ENCODE measurements at places on chromosomes 3 and 15.

DNA sequence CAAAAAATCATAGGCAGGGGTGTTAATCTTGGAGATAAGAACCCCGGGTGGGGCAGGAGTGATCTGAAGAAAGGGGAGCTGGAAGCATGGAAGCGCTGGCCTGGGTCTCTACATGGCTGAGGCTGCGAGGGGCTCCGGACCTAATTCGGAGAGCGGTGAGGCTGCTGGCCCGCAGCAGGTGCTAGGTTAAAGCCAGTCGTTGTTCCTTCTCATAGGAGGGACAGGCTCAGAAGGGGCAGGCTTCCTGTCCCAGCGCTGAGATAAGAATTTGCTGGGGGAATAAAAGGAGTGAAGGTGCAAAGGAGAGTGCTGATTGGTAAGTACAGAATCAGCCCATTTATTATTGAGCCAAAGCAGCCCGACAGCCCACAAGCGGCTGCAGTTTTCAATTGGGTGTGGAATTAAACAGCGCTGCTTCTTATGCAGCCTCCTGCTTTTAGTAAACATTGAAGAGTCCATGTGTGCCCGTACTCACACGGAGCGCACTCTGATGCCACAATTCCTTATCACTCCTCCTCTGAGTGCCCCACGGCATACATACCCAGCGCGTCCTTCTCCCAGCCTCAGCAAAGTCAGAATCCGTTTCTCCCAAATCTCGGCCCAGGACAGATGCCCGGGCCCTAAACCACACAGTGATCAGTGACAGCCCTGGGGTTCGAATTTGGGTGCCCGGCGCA lies 17.1 kb downstream of the CHST13 start:
- no peak for DNase-seq

DNA sequence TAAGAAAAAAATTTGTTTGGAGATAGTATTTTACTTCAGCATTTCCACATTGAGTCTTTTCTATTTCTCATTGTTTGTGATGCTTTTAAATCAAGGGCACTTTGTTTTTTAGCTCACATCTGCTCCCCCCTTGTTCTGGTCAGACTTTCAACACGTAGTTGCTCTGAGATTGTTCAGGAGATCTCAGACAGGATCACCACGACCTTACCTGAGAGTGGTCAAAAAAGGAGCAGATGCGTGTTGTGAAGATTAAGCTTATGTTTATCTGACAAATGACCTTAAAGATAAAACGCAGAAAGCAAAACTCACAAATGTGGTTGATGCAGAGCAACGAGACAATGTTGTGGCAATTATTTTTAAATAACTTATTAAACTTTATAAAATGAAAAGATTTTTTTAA lies 298.3 kb downstream of the ROBO2 start:
- no peak for DNase-seq

DNA sequence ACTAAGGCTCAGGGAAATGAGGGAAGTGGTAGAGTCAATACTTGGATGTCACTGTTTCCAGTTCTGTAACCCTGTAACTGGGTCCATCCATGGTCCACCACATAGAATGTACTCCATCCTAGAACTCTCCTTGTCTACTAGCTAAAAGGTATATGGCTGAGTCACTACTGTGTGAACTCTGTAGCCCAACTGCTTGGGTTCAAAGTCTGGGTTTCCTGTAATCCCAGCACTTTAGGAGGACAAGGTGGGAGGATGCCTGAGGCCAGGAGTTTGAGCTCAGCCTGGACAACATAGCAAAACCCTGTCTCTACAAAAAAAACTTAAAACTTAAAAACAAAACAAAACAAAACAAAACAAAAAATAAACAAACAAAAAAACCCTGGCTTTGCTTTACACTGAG lies 5.3 kb upstream of the DIS3L start:
- DNase-seq: no peak

- DNase-seq: peak; percentile 38
Observed at GRCh38 chr3:22098021-22098420, 347.0 kb upstream of the ZNF385D start.

GRCh38 chr3:9324944-9325343 lies 37.9 kb upstream of the THUMPD3 start:
- DNase-seq: no peak

- DNase-seq: no peak
Observed at GRCh38 chr3:18743761-18744160, 318.6 kb upstream of the SATB1 start.

GRCh38 chr15:60155661-60156060 lies 151.6 kb downstream of the FOXB1 start:
- DNase-seq: no peak

DNA sequence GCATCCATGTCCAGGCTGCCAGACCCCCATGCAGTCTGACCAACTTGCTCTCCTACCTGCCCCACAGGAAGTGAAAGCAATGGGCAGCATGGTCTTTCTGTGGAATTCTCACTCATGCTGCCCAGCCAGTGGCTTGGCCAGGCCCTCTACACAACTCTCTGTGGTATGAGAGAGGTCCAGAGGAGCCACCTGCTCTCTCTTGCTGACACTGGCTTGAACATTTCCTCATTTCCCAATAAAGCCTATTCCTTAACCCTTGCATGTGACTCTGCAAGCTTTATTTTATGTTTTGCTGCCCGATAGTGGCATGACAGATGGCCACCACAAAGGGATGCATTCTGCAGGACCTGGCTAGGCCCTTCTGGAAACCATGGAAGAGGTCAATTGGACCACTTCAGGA lies 53.8 kb downstream of the CCR1 start:
- no peak for DNase-seq

GRCh38 chr15:41633609-41634008 lies 26.6 kb upstream of the MGA start:
- peak; percentile 65 for DNase-seq

DNA sequence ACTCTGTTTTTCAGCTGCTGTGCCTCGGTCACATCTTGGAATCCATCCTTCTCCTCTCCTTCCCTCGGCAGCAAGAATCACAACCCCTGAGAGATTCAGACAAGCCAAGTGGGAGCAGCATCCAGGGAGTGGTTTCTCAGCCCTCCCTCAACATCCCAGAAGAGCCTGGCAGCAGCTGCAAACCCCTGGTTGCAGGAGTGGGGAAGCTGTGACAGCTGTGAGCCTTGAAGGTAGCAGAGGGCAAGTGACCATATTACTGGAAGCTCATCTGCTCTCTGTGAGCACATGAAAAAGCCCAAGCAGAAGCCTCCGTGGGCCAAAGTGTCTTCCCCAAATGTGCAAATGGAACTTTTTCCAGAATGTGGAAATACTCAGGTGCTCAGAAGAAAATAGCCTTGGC lies 312.9 kb downstream of the NTRK3 start:
- no peak for DNase-seq

- DNase-seq: no peak
Observed at GRCh38 chr3:37703626-37704025, 158.1 kb upstream of the CTDSPL start.

DNA sequence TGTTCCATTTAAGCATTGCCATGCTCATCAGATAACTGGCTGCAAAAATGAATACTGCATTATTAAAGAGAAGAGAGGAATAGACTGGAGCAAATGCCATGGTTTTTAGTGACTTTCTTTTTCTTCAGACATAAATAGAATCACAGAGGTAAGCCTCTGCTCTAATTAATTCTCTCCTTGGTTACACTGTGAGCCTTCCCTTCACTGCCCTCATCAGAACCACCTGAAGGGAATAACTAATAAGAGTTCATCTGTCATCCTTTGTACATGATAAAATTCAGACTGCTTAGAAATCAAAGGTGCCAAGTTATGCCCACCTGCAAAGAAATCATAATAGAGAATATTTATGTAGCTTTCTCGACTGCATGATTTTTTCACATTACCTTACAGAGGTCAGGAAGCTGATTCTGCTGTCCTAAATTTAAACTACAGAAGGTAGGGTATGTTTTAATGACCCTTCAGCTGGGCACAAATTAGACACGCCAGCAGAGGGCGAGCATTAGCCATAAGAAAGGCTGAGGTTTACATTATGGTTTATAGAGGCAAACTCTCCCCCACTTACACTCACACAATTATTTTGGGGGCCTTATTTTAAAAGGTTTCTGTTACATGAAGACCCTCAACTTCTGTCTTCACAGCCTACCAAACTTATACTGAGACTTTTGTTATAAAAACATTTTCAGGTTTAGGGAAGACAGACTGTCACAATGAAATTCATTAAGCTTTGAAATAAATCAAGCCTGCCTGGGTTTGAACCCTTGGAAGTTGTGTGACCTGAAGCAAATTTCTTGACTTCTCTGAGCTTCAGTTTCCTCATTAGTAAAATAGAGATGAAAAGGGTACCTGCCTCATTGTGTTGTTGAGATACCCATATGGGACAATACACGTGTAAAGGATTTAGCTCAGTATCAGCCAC lies 15.3 kb upstream of the UNC13C start:
- peak; percentile 59 for DNase-seq

DNA sequence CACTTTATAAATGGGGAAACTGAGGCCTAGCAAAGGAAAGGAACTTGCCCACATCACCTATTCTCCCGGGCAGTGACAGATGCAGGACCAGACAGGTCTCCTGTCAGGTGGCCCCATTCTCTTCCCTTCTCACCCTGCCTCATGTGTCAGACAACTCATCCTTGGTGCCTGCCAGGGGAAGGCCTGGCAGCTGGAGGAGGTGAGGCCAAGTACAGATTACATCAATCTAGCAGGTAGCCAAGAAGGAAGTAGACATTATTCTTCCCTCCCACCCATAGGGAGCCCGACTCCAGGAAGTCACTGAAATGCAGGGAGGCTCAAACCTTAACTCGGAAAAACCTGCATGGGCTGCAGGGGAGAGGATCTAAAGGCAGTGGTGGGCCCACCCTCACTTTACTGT lies 39.6 kb downstream of the DAPK2 start:
- no peak for DNase-seq

DNA sequence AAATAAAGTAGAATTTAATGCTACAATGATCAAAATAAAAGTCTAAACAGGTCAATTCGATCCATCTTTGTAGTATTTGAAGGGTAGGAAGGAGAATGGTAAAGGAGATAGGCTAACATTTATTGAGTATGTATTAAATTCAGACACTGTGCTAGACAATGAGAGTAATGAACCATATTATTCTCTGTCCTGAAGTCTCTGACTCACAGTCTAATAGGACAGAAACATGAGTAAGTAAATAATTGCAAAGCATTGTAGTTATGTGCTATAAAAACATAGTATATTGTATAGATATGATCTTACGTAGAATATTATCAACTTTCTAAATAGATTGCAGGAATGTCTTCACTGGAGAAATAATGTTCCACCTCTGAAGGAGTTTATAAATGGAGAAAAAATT lies 64.5 kb downstream of the MDFIC2 start:
- no peak for DNase-seq

DNA sequence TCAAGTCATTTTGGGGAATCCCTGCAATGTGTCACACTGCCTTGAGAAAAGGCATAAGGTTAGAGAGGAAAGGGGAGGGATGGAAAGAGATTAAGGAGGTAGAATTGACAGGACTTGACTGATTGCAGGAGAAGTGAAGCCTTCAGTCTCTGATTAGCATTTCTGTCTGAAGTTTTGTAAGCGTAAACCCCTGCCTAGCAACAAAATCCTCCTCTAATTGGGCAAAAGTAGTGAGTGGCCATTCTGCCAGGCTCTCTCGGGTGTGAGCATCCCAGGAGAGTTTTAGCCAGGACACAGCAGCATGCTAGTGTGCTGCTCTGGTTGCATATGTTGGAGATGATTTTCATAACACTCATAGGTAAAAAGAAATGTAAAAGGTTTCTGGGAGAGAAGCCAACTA lies 117.0 kb upstream of the MRPL3 start:
- DNase-seq: no peak

GRCh38 chr3:59567661-59568060 lies 517.8 kb upstream of the CFAP20DC start:
- DNase-seq: no peak

- DNase-seq: no peak
Observed at GRCh38 chr15:92928225-92928750, 28.2 kb downstream of the CHD2 start.

GRCh38 chr3:115359536-115359935 lies 212.4 kb upstream of the ZBTB20 start:
- peak; percentile 82 for DNase-seq

DNA sequence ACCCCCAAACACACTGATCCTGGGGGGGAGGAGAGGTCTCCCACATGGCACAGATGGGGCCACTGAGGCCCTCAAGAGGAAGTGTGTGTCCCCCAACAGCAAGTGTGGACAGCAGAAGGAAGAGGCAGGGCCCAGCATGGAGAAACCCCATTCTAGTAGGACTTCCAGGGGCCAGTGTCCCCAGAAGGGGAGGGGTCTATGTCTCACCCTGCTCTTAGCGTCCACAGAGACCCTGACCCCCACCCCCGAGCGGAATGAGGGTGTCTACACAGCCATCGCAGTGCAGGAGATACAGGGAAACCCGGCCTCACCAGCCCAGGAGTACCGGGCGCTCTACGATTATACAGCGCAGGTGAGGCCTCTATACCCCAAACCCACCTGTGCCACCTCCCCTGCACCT lies 35.3 kb downstream of the TSPAN3 start:
- DNase-seq: no peak

GRCh38 chr3:70832089-70832833 lies 519.8 kb upstream of the MDFIC2 start:
- DNase-seq: no peak

GRCh38 chr3:14925729-14926591 lies 21.4 kb upstream of the NR2C2 start:
- peak; percentile 83 for DNase-seq

DNA sequence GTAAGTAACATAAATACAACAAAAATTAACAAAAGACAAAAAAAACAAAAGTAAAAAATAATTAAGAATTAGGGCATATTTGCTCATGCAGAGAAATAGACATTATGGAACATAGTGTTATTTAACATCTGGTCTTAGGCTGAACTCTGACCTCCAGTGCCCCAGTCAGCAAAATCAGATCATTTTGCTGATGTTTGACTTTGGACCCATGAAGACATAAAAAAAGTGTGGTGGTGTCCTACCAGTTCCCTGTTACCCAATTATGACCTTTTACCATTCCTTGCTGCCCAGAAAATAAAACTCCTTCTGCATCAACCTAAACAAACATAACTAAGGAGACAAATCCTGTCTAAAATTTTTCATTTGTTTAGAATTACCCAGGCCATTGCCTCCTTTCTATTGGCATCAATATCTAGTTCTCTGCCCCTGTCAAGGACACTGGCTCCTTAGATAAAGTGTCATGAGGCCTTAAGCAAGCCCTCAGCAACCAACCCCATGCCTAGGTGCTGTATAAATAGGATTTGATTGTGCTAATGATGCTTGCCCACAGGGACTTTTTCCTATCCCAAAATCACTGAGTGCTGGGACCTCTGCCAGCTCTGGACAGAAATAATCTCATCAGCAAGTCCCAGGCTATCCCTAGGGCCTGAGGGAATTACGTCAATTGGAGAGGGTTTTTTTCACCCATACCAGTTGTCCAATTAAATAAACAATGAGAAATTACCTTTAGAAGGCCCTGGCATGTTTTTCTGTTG lies 334.5 kb upstream of the UMPS start:
- DNase-seq: no peak

- DNase-seq: no peak
Observed at GRCh38 chr3:46463120-46463867, 1.4 kb downstream of the LTF start.

DNA sequence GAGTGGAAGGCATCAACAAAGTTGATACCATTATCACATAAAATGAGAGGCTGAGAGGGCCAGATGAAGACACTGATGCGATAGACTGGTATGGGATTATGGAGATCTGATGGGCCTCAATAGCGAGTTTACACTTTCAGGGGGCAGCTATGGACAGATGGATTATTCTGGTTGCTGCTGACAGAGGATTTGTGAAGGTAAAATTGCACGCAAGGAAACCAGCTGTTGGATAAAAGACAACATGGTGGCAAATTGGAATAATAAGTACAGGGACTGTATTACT lies 203.9 kb downstream of the MBNL1 start:
- no peak for DNase-seq

- DNase-seq: no peak
Observed at GRCh38 chr3:156389449-156389950, 165.4 kb downstream of the SSR3 start.

All from OCI-M1 (cell line).